T-cell (primary cell): ENCODE measurements at places on chromosomes 4 and X. TPM values are rescaled to one million over a fixed set of nuclear protein-coding genes. Genes with fewer than 3 reads are reported as not detected.
A peak's percentile ranks its signal among the peaks of the same experiment; 100 is the strongest.

- H3K27me3 ChIP-seq, result peaks cover 3% of the 10 kb centered on the region
- H3K4me1 ChIP-seq, result peaks cover 8% of the 10 kb centered on the region
- H3K4me3 ChIP-seq, result no peak overlapping the region
- H3K27ac ChIP-seq, result no peak overlapping the region
- no peaks in the 10 kb centered on the region for H3K36me3 ChIP-seq
- no peak for DNase-seq
These were observed 493 bp downstream of the TCEAL5 start for GRCh38 chrX:103275947-103276567.

DNA sequence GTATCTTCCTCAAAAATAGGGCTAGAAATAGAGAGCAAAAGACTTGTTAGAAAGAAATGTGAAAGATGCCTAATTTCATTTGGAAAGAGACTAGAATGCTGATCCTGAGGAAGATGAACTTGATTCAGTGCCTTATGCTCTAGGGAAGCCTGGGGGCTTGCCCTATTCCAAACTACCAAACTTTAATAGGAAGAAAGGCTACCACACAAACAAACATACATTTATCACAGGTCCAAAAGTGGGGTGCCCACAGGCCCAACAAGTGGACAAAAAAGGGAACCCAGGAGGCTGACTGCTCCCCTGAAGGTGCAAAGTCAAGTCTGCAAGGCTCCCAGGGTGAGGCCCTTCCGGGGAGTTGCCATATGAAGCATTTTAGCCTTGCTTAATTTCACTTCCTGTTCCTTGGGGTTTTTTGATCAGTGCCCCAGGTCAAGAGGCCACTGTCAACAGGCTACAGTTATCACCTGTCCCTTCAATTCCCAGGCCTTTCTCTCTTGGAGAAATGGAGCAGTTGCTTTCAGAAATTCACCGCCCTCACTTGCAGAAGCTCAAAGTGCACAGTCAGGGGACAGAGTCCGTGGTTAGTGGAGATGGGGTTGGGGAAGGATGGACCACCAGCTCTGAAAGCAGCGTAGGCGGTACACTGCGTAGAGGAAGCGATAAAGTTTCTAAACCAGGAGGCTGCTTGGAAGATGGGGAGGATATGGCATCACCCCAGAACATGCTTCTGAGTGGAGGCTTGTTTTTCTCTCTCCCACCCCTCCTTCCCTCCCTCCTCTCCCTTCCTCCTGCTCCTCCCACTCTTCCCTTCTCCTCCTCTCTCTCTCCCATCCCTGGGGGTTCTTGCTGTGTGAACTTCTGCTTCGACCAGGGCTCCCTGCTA, 36.4 kb downstream of the TMEM154 start:
- H3K4me1 ChIP-seq, result peaks cover 12% of the 10 kb centered on the region
- peaks cover 3% of the 10 kb centered on the region for H3K36me3 ChIP-seq
- no peaks in the 10 kb centered on the region for H3K27me3 ChIP-seq
- no peak overlapping the region for H3K4me3 ChIP-seq
- peak overlapping the region; percentile 52 for H3K27ac ChIP-seq
- DNase-seq, result no peak

DNA sequence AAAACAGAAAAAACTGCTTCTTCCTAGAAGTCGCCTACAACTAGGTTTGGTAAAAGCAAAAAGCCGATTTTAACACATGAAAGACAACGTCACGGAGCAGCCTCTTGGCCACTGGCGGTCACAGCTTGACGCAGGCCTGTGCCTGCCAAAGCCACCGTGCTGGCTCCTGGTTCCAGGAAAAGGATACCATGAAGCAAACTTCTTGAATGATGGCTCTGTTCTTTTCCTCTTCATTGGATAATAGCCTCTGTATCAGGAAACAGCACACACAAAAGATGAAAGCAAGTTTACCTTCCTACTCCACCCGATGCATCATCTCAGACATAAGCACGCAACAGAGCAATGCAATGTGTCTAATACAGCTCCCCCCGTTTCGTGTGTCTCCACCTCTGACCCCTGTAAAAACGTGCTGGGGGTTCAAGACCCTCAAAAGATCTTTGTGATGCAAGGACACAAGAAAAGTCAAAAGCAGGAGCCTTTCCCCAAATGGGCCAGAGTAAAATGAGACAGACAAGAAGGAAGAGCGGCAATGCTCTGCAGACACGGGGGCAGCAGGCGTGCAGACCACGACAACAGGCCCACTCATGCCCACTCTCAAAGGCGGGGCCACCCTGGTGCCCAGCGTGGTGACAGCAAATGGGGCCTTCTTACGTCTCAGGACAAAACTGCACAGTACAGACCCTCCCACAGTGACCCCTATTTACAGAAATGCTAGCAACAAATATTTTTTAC, 19.4 kb downstream of the GAK start:
- no peaks in the 10 kb centered on the region for H3K27me3 ChIP-seq
- no peak for DNase-seq
- peaks cover 51% of the 10 kb centered on the region for H3K36me3 ChIP-seq
- H3K4me1 ChIP-seq, result peaks cover 16% of the 10 kb centered on the region
- no peak overlapping the region for H3K27ac ChIP-seq

DNA sequence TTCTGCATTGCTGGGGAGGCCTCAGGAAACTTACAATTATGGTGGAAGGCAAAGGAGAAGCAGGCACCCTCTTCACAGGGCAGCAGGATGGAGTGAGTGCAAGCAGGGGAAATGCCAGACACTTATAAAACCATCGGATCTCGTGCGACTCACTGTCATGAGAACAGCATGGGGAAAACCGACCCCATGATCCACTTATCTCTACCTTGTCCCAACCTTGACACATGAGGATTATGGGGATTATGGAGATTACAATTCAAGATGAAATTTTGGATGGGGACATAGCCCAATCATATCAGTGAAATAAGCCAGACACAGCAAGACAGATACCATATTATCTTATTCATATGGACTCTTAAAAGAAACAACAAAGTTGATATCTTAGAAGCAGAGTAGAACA, 134.9 kb downstream of the C4orf33 start:
- H3K4me1 ChIP-seq, result no peaks in the 10 kb centered on the region
- H3K36me3 ChIP-seq, result no peaks in the 10 kb centered on the region
- H3K27me3 ChIP-seq, result no peaks in the 10 kb centered on the region
- H3K4me3 ChIP-seq, result no peak overlapping the region
- no peak overlapping the region for H3K27ac ChIP-seq

DNA sequence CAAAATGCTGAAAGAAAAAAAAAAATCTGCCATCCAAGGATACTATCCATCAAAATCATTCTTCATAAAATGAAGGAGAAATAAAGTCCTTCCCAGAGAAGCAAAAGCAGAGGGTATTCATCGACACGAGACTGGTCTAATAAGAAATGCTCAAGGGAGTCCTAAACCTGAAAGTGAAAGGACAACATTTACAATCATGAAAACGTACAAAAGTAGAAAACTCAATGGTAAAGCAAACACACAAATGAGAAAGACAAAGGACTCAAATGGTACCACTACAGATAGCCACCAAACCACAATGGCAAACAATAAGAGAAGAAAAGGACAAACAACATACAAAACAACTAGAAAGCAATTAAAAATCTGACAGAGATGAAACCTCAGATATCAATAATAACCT, 41.0 kb downstream of the CD99L2 start:
- DNase-seq, result no peak
- no peaks in the 10 kb centered on the region for H3K36me3 ChIP-seq
- no peaks in the 10 kb centered on the region for H3K4me1 ChIP-seq
- H3K27me3 ChIP-seq, result no peaks in the 10 kb centered on the region
- H3K4me3 ChIP-seq, result no peak overlapping the region

GRCh38 chrX:69362856-69363255, 141.3 kb upstream of the NALF2 start:
- H3K4me1 ChIP-seq, result no peaks in the 10 kb centered on the region
- H3K36me3 ChIP-seq, result no peaks in the 10 kb centered on the region
- no peak overlapping the region for H3K4me3 ChIP-seq
- H3K27ac ChIP-seq, result no peak overlapping the region
- no peak for DNase-seq

GRCh38 chr4:15598644-15599043, 56.5 kb downstream of the FBXL5 start:
- H3K4me3 ChIP-seq, result no peak overlapping the region
- no peak for DNase-seq
- no peaks in the 10 kb centered on the region for H3K27me3 ChIP-seq
- H3K4me1 ChIP-seq, result no peaks in the 10 kb centered on the region
- no peaks in the 10 kb centered on the region for H3K36me3 ChIP-seq

- DNase-seq, result no peak
- no peaks in the 10 kb centered on the region for H3K4me1 ChIP-seq
- no peak overlapping the region for H3K27ac ChIP-seq
- H3K4me3 ChIP-seq, result no peak overlapping the region
These were observed 59.8 kb downstream of the SLC9A6 start for GRCh38 chrX:136045008-136045407.

GRCh38 chrX:329291-329910, 10.8 kb upstream of the GTPBP6 start:
- no peaks in the 10 kb centered on the region for H3K36me3 ChIP-seq
- no peak for DNase-seq
- no peak overlapping the region for H3K27ac ChIP-seq
- no peak overlapping the region for H3K4me3 ChIP-seq
- no peaks in the 10 kb centered on the region for H3K4me1 ChIP-seq

GRCh38 chr4:124070688-124071484, 641.6 kb downstream of the ANKRD50 start:
- H3K36me3 ChIP-seq, result no peaks in the 10 kb centered on the region
- H3K27ac ChIP-seq, result no peak overlapping the region
- no peak for DNase-seq
- H3K4me3 ChIP-seq, result no peak overlapping the region

Gene GYG2
- total RNA-seq, result not detected
